ENCODE measurements at places on chromosomes 1 and 21.

- DNase-seq: no peak
These were observed 1.3 kb upstream of the ZNF436 start for GRCh38 chr1:23370709-23371584.

DNA sequence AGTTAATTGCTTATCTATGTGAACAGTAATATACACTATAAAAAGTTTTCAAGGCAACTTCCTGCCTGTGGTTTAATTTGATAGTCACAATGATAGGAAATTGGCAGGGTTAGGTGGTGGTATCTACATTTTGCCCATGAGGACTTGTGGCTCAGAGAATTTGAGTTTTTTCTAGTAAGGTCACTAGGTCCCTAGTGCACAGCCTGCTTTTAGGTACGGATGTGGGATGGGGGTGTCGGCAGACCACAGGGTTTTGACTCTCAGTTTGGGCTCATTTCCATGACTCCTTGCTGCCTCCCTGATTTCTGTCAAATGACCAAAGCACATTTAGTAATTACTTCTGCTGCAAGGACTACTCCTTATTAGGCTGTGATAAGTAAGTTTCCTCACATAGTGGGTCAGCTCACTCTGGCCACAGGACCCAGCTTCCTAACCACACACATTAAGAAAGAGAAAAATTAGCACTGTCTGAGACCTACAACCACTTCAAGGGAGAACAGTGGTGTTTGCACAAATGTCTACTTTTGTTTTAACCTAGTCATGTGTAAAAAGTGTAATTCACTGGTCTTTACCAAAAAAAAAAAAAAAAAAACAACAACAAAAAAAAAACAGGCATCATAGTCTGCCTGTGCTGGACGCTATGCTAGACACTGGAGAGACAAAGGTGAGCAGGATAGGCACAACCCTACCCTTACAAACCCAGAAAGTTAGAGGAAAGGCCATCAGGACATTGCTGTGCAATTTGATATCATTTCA lies 43.7 kb downstream of the MRPL39 start:
- DNase-seq: no peak

DNA sequence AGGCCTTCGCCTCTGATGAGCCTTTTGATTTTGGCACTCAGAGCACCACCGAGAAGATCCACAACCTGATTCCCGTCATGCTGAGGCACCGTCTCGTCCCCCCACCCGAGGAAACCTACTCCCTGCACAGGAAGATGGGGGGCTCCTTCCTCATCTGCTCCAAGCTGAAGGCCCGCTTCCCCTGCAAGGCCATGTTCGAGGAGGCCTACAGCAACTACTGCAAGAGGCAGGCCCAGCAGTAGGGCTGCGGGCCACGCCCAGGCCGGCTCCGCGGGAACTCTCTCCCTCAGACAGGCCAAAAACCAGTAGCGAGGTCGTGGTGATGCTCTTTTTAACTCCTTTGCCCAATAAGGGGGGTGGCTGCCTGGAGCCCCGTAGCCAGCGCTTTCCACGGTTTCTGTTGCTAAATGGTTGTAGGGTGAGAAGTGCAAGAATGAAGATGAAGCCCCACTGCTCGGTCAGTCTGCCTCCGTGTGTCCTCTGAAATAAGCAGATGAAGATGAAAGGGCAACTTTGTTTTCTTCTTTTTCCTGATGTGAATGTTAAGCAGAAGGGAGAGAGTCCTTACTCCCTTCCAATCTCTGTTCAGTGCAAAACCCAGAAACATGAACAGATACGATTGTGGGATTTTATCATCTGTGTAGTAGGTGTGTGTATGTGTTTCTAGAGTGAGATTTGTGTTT lies 46.5 kb downstream of the COQ8A start:
- DNase-seq: no peak

GRCh38 chr1:98197356-98197755 lies 276.5 kb upstream of the DPYD start:
- DNase-seq: no peak

DNA sequence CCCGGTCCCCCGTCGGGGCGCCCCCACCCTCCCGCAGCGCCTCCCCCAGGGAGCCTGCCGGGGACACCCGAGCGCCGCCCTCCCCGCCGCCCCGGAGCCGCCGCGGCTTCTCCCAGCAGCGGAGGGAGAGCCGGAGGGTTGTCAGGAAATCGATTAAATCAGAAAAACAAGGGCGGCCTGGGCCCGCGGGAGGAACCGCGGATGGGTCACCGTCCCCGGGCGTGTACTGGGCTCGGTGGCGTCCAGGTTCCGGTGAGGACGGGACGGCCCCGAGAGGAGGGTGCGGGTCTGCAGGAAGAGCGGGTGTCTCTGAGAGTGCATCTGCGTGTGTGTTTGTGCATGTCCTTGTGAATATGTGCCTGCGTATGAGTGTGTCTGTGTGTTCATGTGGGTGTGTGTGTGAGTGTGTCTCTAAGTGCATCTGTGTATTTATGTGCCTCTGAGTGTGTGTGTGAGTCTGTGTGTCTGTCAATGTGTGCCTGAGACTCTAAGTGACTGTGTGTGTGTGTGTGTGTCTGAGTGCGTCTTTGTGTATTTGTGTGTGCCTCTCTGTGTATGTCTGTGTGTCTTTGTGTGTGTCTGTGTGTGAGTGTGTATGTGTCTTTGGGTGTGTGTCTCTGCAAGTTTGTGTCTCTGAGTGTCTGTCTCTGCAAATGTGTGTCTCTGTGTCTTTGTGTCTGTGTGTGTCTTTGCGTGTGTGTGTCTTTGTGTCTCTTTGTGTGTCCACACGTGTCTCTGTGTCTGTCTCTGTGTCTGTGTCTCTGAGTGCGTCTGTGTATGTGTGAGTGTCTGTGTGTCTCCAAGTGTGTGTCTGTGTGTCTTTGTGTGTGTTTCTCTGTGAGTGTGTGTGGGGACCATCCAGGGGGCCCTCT lies 1.1 kb downstream of the SPSB1 start:
- DNase-seq: no peak

DNA sequence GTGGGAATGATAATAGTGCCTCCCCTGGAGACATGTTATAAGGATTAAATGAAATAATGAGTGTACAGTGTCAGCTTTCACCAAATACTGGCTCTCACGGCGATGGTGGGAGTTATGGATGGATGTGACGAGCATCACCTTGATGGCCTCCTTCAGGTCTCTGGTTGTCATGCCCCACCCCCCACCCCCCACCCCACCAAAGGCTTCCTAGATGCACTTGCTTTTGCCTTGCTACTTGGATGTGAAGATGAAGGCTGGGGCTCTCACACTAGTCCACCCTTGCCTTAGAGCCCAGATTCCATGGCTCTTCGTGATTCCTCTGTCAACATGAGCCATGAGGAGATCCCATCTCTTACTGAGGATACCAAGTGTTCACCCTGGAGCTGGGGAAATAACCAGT lies 412.3 kb downstream of the NPHP4 start:
- no peak for DNase-seq

DNA sequence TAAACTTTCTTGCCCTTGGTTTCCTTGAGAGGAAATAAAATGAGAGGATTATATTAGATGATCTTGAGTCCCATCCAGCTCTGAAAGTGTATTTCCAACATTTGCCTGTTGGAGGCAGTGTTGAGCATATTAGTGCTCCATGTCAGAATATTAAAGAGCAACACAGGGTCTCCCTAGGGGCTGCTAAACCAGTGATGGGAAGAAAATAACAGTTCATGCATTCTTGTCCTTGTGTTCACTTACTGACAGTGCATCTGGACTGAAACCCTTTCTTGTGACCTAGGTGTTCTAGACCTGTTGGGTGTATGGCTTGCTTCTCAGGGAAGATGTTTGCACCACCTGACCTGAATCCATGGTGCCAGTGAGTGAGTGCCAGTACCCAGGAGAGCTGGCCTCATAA lies 124.7 kb upstream of the KIAA0040 start:
- DNase-seq: no peak

DNA sequence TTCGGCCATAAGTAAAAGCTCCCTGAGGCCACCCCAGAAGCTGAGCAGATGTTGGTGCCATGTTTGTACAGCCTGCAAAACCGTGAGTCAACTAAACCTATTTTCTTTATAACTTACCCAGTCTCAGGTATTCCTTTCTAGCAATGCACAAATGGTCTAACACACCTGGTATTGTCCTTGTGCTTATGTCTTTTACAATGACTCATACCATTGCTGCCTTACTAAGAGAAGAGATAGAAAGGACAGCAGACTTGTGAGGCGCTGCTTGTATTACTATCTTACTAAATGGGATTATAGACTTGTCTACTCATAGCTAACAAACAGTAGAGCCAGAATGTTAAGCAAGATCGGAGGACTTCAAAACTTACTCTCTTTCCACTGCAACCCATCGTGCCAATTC lies 18.5 kb upstream of the CYYR1 start:
- DNase-seq: no peak

GRCh38 chr1:47776667-47777131 lies 220.5 kb downstream of the TRABD2B start:
- no peak for DNase-seq

DNA sequence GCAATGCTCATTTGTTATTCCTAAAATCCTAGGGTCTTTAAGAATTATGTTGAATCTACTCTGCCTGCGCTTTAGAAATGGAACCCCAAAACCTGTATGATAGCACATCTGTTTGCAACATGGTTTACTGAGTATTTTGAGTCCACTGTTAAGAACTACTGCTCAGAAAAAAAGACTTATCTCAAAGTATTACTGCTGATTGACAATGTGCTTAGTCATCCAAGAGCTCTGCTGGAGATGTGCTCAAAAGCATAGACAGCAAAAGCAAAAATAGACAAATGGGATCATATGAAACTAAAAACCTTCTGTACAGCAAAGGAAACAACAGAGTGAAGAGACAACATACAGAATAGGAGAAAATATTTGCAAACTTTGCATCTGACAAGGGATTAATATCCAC lies 107.0 kb downstream of the CTH start:
- DNase-seq: no peak

DNA sequence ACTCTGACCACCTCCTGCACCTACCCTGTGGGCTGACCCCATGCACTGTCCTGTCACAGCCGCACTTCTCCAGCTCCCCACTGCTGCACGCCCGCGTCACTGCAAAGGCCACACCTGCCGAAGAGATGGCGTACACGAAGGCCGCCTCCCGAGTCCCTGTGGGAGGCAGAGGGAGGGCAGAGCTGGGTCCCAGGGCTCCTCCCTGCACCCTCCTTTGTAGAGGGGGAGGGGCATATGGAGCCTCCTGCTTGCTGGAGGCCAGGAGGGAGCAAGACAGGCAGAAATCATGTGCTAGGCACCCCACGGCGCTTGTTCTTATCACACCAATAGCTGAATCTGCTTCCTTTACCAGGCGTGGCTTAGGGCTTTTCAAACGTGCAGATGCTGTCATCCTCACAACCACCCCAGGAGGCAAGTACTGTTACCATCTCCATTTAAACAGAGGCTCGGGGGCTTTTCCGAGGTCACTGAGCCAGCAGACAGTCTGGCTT lies 21.4 kb downstream of the WNT4 start:
- DNase-seq: no peak

DNA sequence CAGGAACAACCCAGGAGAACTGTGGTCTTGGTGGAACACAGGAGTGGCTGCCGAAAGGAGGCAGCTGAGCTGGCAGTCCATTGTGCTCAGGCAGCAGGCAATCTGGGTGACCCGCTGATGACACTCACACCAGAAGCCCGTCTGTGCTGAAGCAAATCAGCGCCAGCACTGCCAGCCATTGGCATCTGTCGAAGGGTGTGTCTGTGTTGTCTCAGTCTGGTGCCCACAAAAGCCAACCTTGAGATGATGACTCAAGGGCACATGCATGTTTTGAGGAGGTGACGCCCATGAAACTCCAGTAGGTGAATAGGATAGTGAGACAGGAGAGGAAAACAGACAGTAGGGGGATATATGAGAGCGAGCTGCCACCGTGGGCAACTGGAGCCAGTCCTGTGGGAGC lies 167.3 kb downstream of the KAZN start:
- no peak for DNase-seq

GRCh38 chr1:160853014-160853413 lies 9.7 kb downstream of the CD244 start:
- no peak for DNase-seq

Measured in stimulated activated CD8-positive, alpha-beta memory T cell treated with anti-CD3 and anti-CD28 coated beads, Interleukin-4, amount 100 ng/mL, for 4 hours (primary cell).